Bronchial smooth muscle cell (primary cell): ENCODE measurements at places on chromosomes 3 and 15. TPM values are rescaled to one million over a fixed set of nuclear protein-coding genes. Genes with fewer than 3 reads are reported as not detected.

PRR20G gene
- total RNA-seq: not detected in 2 replicates

LINGO1 gene
- total RNA-seq: not detected in 2 replicates

THRB gene
- total RNA-seq: 0.09 and 0.79 TPM in 2 replicates

NANOGP8 gene
- total RNA-seq: not detected in 2 replicates

CCDC13 gene
- 0.86 and 0.95 TPM in 2 replicates for total RNA-seq

REC114 gene
- not detected in 2 replicates for total RNA-seq

CPEB1 gene
- 21.4 and 26.9 TPM in 2 replicates for total RNA-seq

PDZRN3 gene
- total RNA-seq: 33.9 and 52.5 TPM in 2 replicates

PLCB2 gene
- under 0.01 and 0.16 TPM in 2 replicates for total RNA-seq

ACTRT3 gene
- total RNA-seq: 6.6 and 7.1 TPM in 2 replicates

DPPA2 gene
- total RNA-seq: not detected in 2 replicates

RBMS3 gene
- 43.2 and 50.8 TPM in 2 replicates for total RNA-seq

OXNAD1 gene
- total RNA-seq: 5.7 and 7.2 TPM in 2 replicates

SSUH2 gene
- not detected in 2 replicates for total RNA-seq

SLC22A13 gene
- total RNA-seq: under 0.01 and 0.09 TPM in 2 replicates

TMCO5A gene
- not detected in 2 replicates for total RNA-seq

LRRC49 gene
- total RNA-seq: 16.7 and 23.6 TPM in 2 replicates

RETNLB gene
- not detected in 2 replicates for total RNA-seq

MAGEL2 gene
- under 0.01 TPM in 2 replicates for total RNA-seq

MRPS11 gene
- 38.1 and 40.1 TPM in 2 replicates for total RNA-seq

XCR1 gene
- under 0.01 TPM in 1 of 2 replicates, not detected in the other for total RNA-seq

EIF5A2 gene
- total RNA-seq: 6.9 and 8.4 TPM in 2 replicates

EPHA6 gene
- 0.26 TPM in 1 of 2 replicates, not detected in the other for total RNA-seq

PRSS50 gene
- not detected in 2 replicates for total RNA-seq

BCHE gene
- total RNA-seq: 0.77 and 10.4 TPM in 2 replicates

MESP2 gene
- total RNA-seq: 0.52 and 1.9 TPM in 2 replicates

OTOL1 gene
- not detected in 2 replicates for total RNA-seq

ZNF80 gene
- total RNA-seq: not detected in 2 replicates

CNTN3 gene
- 0.17 and 0.32 TPM in 2 replicates for total RNA-seq

CAMK2N2 gene
- total RNA-seq: 0.16 TPM in 1 of 2 replicates, not detected in the other

CHST13 gene
- total RNA-seq: not detected in 2 replicates

LYZL4 gene
- total RNA-seq: not detected in 2 replicates

GREM1 gene
- total RNA-seq: 66.7 and 213 TPM in 2 replicates

NR2E3 gene
- total RNA-seq: 0.09 and 0.47 TPM in 2 replicates
